Cardiac ventricle fibroblast (primary cell): ENCODE measurements at places on chromosomes 16 and 17. TPM values are rescaled to one million over a fixed set of nuclear protein-coding genes. Genes with fewer than 3 reads are reported as not detected.

The NGFR gene
- 9.6 and 9.8 TPM in 2 replicates for total RNA-seq

The IL34 gene
- 0.78 and 4.9 TPM in 2 replicates for total RNA-seq

The RRAD gene
- total RNA-seq, result 1.00 TPM in 1 of 2 replicates, not detected in the other

The CHST4 gene
- total RNA-seq, result not detected in 2 replicates

The MEFV gene
- 0.15 TPM in 1 of 2 replicates, not detected in the other for total RNA-seq

The SPN gene
- not detected in 2 replicates for total RNA-seq

The RCVRN gene
- total RNA-seq, result not detected in 2 replicates

The HP gene
- 7.2 and 17.7 TPM in 2 replicates for total RNA-seq

The CDH15 gene
- total RNA-seq, result 0.29 TPM in 1 of 2 replicates, not detected in the other

The ENGASE gene
- 9.8 and 13.4 TPM in 2 replicates for total RNA-seq

The KRTAP2-1 gene
- total RNA-seq, result not detected in 2 replicates

The MPP3 gene
- 3.4 and 3.6 TPM in 2 replicates for total RNA-seq

The IL17C gene
- not detected in 2 replicates for total RNA-seq

The TBX2 gene
- total RNA-seq, result 13.8 and 15.9 TPM in 2 replicates

The CRYM gene
- 1.4 and 1.8 TPM in 2 replicates for total RNA-seq

The CPPED1 gene
- total RNA-seq, result 10.5 and 14.6 TPM in 2 replicates

The ANKRD40CL gene
- not detected in 2 replicates for total RNA-seq

The LGALS9C gene
- total RNA-seq, result not detected in 2 replicates

The FBXW10 gene
- total RNA-seq, result 0.10 TPM in 1 of 2 replicates, not detected in the other

The SEPTIN12 gene
- not detected in 2 replicates for total RNA-seq

The TRPV3 gene
- 1.0 and 4.7 TPM in 2 replicates for total RNA-seq

The ASIC2 gene
- total RNA-seq, result not detected in 2 replicates

The GLIS2 gene
- 8.0 and 9.4 TPM in 2 replicates for total RNA-seq

The TBC1D3C gene
- not detected in 2 replicates for total RNA-seq

The ASPHD1 gene
- 7.2 and 11.4 TPM in 2 replicates for total RNA-seq

The KCNJ18 gene
- not detected in 2 replicates for total RNA-seq

The LRRC75A gene
- 0.10 TPM in 1 of 2 replicates, not detected in the other for total RNA-seq

The KRT14 gene
- total RNA-seq, result 0.34 TPM in 1 of 2 replicates, not detected in the other

The CARD14 gene
- 0.15 TPM in 1 of 2 replicates, not detected in the other for total RNA-seq

The FBXW10B gene
- 0.37 TPM in 1 of 2 replicates, not detected in the other for total RNA-seq

The RNF222 gene
- not detected in 2 replicates for total RNA-seq

The CRHR1 gene
- not detected in 2 replicates for total RNA-seq

The SULT1A2 gene
- total RNA-seq, result 2.7 and 3.1 TPM in 2 replicates

The GCGR gene
- not detected in 2 replicates for total RNA-seq

The MILR1 gene
- total RNA-seq, result 21.8 and 38.8 TPM in 2 replicates

The TSPOAP1 gene
- total RNA-seq, result 0.05 and 0.12 TPM in 2 replicates

The TNFRSF13B gene
- not detected in 2 replicates for total RNA-seq

The BLMH gene
- total RNA-seq, result 33.2 and 33.8 TPM in 2 replicates

The CCDC200 gene
- total RNA-seq, result not detected in 2 replicates

The FAM222B gene
- total RNA-seq, result 7.8 and 9.2 TPM in 2 replicates

The HYDIN gene
- total RNA-seq, result 0.06 and 0.24 TPM in 2 replicates

The CANT1 gene
- total RNA-seq, result 24.1 and 28.7 TPM in 2 replicates

The NPW gene
- total RNA-seq, result 2.9 and 6.9 TPM in 2 replicates

The ABAT gene
- total RNA-seq, result 6.7 and 8.3 TPM in 2 replicates

The ZSCAN10 gene
- total RNA-seq, result not detected in 2 replicates

The RNF157 gene
- total RNA-seq, result 0.10 and 0.44 TPM in 2 replicates

The CX3CL1 gene
- 3.4 and 5.6 TPM in 2 replicates for total RNA-seq

The FOXC2 gene
- 4.4 and 4.5 TPM in 2 replicates for total RNA-seq

The TNRC6C gene
- total RNA-seq, result 5.2 and 7.1 TPM in 2 replicates

The RNF112 gene
- total RNA-seq, result 1.9 and 3.4 TPM in 2 replicates

The NOS2 gene
- 0.20 and 0.37 TPM in 2 replicates for total RNA-seq

The CCL1 gene
- total RNA-seq, result not detected in 2 replicates

The CDH5 gene
- total RNA-seq, result 13.7 and 15.6 TPM in 2 replicates

The CORO7 gene
- 9.2 and 10.0 TPM in 2 replicates for total RNA-seq
